Aorta (tissue), 5 donors: ENCODE measurements at places on chromosomes 6 and 20.
A peak's percentile ranks its signal among the peaks of the same experiment; 100 is the strongest.

DNA sequence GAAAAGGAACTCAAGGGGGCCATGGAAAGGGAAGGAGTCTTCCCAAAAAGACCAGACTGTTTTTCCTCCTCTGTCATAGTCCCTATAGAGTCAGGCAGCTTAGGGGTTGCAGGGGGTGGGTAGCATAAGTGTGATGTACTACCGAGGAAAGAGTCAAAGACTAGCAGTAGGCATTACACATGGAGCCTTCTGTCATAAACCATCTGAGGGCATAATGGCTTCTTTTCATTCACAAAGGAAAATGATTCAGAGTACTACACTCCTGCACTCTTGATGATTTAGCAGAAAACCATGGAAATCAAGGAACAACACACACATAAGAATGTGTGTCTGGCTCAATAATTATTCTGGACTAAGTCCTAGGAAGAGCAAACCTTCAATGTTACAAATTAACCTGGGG, 14.9 kb downstream of the PLN start:
- no peaks in the 10 kb centered on the region for H3K36me3 ChIP-seq
- no peaks in the 10 kb centered on the region for H3K27me3 ChIP-seq
- no peak for DNase-seq
- peak overlapping the region; percentile 37 for H3K27ac ChIP-seq
- H3K4me1 ChIP-seq: no peaks in the 10 kb centered on the region

DNA sequence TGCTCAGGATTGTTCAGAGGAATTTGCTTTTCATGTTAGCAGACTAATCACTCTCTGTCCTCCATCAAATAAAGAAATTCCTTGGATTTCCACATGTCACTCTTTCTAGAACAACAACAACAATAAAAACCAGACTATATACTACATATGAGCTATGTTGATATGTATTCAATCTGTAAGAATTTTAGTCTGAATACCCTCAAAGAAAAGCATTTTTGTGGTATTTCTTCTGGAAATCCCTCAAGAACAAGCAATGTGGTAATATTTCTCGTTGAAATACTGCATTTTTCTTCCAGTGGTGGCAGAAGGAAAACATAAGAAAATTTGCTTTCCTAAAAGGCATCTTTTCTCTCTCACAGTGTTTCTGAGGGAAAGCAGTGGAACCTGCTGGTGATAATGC, 312.6 kb upstream of the RSPO3 start:
- no peak overlapping the region for H3K27ac ChIP-seq
- no peaks in the 10 kb centered on the region for H3K4me1 ChIP-seq
- H3K4me3 ChIP-seq: no peak overlapping the region
- DNase-seq: no peak
- no peaks in the 10 kb centered on the region for H3K36me3 ChIP-seq

DNA sequence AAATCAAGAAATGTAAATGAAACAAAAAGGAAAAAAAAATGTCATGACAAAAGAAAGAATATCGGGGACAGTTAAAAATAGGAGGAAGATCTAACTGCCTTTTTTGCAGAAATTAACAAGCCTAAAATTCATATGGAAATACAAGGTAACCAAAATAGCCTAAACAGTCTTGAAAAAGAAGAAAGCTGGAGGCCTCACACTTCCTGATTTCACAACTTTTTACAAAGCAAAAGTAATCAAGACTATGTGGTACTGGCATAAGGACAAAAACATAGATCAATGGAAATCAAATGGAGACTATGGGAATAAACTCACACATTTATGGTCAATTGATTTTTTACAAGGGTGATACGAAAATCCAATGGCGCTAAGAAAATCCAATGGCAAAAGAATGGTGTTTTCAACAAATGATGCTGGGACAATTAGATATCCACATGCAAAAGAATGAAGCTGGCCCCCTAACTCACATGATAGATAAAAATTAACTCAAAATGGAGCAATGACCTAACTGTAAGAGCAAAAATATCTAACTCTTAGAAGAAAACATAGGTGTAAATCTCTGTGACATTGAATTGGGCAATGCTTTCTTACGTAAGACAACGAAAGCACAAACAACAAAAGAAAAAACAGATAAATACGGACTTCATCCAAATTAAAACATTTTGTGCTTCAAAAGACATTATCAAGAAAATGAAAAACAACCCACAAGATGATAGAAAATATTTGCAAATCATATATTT, 24.5 kb downstream of the MAP3K5 start:
- peaks cover 18% of the 10 kb centered on the region for H3K4me1 ChIP-seq
- no peaks in the 10 kb centered on the region for H3K36me3 ChIP-seq
- no peak overlapping the region for H3K27ac ChIP-seq
- no peak for DNase-seq
- no peak overlapping the region for H3K4me3 ChIP-seq

- H3K4me3 ChIP-seq: no peak overlapping the region
- no peaks in the 10 kb centered on the region for H3K4me1 ChIP-seq
- no peaks in the 10 kb centered on the region for H3K36me3 ChIP-seq
- DNase-seq: no peak
Measured at GRCh38 chr6:90149280-90149679, 147.4 kb downstream of the BACH2 start.

DNA sequence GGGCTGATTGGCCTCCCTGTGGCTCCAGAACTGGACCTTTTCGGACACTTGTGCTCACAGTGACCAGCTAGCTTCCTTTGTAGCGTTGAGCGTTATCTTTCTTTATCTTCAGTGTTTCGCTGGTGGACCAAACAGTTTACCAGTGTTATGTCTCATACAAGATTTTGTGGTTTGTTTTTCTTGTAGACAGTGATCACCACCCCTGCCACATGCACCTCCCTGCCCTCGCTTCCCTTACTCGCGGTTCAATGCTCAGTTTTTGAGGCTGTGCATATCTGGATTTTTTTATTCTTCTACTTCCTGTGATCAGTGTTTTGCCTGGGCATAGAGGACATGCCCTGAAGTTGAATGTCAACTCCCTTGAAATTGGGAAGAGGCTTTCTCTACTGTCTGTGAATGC, 16.4 kb downstream of the MYT1 start:
- H3K36me3 ChIP-seq: no peaks in the 10 kb centered on the region
- no peaks in the 10 kb centered on the region for H3K4me1 ChIP-seq
- no peaks in the 10 kb centered on the region for H3K27me3 ChIP-seq
- no peak overlapping the region for H3K27ac ChIP-seq
- no peak overlapping the region for H3K4me3 ChIP-seq

DNA sequence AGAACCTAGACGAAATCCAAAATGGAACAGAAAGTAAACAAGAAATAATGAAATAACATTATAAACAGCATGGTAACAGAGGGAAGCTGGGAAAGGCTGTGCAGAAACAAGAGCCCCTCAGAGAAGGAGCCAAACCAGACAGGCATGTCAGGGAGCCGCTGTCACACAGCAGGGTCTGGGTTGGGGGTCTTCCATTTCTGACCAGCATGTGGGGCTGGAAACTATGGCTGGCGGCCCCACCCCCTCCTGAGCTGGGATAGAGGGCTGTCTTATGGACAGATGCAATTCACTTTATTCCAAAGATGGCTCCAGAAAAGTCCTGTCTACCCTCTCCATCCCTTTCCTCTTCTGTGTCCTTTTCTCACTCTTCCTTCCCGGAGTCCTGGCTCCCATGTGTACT, 27.3 kb downstream of the C6orf89 start:
- no peak overlapping the region for H3K4me3 ChIP-seq
- no peaks in the 10 kb centered on the region for H3K27me3 ChIP-seq
- H3K36me3 ChIP-seq: no peaks in the 10 kb centered on the region
- no peaks in the 10 kb centered on the region for H3K4me1 ChIP-seq
- no peak overlapping the region for H3K27ac ChIP-seq
- no peak for DNase-seq

GRCh38 chr6:144415014-144415413, 129.9 kb downstream of the UTRN start:
- H3K27ac ChIP-seq: no peak overlapping the region
- no peaks in the 10 kb centered on the region for H3K36me3 ChIP-seq
- H3K4me3 ChIP-seq: no peak overlapping the region
- H3K4me1 ChIP-seq: no peaks in the 10 kb centered on the region

DNA sequence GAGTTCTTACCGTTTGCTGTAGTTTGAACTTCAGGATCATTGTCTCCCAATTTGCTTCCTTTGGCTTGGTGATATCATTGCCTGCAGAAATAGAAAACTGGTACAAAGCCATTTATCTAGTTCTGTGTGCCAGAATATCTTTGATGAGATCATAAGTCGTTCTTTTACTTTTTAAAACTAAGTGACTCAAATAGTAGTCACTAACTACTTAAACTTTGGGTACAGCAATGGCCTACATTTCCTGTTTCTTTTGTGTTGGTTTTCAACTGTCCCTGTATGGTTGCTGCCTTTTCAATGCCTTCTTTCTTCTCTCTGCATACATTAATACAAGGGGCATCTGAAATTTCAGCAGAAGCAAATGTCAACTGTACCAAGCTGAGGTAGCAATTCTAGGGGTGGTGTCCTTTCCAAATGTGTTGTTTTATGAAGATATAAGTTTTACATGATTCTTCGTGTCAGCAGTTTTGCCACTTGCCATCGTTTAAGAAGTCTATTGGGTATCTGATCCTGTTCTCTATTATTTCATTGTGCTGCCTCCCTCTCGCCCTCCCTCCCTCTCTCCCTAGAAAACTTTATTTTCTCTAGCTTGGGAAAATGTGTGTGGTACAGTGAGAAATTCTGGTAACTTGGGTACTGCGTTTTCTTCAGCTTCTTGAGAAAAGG, 238.5 kb downstream of the FARS2 start:
- peaks cover 3% of the 10 kb centered on the region for H3K4me1 ChIP-seq
- H3K4me3 ChIP-seq: no peak overlapping the region
- H3K27ac ChIP-seq: no peak overlapping the region
- no peaks in the 10 kb centered on the region for H3K36me3 ChIP-seq
- no peaks in the 10 kb centered on the region for H3K27me3 ChIP-seq

GRCh38 chr6:150747155-150747554, 118.3 kb upstream of the MTHFD1L start:
- H3K27me3 ChIP-seq: no peaks in the 10 kb centered on the region
- H3K4me1 ChIP-seq: no peaks in the 10 kb centered on the region
- no peak overlapping the region for H3K27ac ChIP-seq
- H3K36me3 ChIP-seq: no peaks in the 10 kb centered on the region
- no peak overlapping the region for H3K4me3 ChIP-seq

DNA sequence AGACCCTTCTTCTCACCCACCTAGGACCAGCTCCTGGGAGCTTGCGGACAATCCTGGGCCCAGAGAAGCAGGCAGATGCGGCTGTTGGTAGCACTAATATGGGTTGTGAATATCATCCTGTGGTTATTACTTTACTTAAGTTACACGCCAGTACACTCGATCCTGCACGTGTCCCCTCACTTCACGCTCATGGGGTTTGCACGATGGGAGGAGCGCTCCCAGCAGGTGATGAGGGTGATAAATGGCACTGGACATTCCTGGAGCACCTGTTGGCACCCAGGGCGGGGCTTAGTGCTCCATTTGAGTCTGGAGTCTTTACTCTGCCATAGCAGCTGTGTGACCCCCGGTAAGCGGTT, 335.1 kb downstream of the PREX1 start:
- H3K4me1 ChIP-seq: no peaks in the 10 kb centered on the region
- H3K27ac ChIP-seq: no peak overlapping the region
- no peaks in the 10 kb centered on the region for H3K36me3 ChIP-seq
- no peak overlapping the region for H3K4me3 ChIP-seq
- no peak for DNase-seq

DNA sequence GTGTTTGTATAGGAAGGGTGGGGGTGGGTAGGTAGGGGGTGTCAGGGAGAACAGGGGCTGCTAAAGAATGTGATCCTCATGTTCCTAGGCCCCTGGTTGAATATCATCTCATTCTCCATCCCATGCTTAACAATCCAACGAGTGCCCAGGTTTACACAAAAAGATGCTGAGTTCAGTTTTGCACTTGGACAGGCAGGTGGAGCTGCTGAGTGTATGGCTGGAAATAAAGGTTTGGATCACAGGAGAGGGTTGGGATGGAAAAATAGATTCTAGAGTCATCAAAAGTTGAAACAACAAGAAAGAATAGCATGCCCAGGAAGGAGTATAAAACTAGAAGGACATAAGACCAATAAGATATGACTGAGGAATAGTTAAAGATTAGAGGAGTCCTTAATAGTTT, 14.2 kb downstream of the CHD6 start:
- H3K27me3 ChIP-seq: no peaks in the 10 kb centered on the region
- no peaks in the 10 kb centered on the region for H3K36me3 ChIP-seq
- no peak for DNase-seq
- no peak overlapping the region for H3K4me3 ChIP-seq
- H3K4me1 ChIP-seq: peaks cover 9% of the 10 kb centered on the region

DNA sequence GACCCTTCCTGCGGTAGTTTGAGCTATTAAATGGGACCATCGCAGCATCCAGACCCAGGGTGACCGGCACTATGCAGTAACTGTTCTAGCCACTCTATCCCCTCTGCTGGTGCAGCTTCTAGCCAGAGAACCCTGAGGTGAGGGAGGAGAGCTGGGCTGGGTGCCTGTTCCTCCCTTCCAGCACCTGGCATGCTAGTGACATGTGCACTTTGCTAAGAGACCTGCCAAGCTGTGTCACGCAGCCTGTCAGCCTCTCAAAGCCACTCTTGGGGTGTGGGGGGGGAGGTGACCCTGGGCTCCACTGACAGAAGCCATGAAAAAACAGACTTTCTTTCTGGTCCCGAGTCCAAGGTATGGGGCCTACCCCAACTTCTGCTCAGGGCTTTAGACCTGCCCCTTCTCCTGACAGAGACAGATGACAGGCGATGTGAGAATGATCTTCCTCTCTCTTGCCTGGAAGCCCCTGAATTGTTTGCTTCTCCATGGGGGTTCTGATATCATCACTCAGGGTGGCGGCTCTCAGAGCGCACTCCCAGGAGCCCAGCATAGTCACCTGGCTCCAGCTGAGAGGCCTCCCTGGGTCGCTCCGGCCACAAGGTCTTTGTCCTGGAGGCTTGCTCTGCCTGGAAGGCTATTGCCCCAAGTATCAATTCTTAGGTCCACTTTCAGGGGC, 47.2 kb upstream of the MLN start:
- H3K4me3 ChIP-seq: no peak overlapping the region
- no peaks in the 10 kb centered on the region for H3K27me3 ChIP-seq
- no peaks in the 10 kb centered on the region for H3K4me1 ChIP-seq
- no peak overlapping the region for H3K27ac ChIP-seq
- H3K36me3 ChIP-seq: no peaks in the 10 kb centered on the region

- H3K27ac ChIP-seq: no peak overlapping the region
- no peak for DNase-seq
- no peak overlapping the region for H3K4me3 ChIP-seq
- no peaks in the 10 kb centered on the region for H3K27me3 ChIP-seq
Measured at GRCh38 chr20:43550456-43550855, 8.4 kb upstream of the SGK2 start.
